ENCODE measurements at places on chromosomes 1 and 21.
A peak's percentile ranks its signal among the peaks of the same experiment; 100 is the strongest.

DNA sequence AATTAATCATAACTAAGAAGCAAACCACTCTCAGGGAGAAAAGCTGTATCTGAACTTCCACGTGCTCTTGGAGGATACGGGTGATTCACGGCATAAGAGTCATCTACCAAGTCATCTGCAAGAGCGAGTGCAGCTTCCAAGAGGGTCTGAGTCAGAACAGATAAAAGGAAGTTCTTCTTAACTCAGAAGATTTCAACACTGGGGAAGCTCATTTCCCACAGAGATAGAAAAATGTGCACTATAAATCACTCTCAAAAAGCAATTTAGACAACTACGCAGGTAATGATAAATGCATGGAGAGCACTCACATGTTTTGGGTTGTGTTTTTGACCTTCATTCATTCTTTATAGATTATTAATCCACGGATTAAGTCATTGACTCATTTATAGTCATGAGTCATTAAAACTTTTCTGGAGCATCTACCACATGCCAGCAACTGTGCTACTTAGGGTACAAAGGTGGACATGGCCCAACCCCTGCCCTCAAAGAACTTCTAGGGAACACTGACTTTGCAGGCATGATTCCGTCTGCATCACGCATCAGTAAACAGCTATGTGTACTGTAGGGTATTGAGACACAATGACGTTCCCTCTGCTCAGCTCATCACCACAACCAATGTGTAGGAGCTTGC is 20.8 kb downstream of the KCNJ15 start:
- peak; percentile 99 for DNase-seq

- DNase-seq = no peak
These were observed 65.2 kb downstream of the SYT2 start for GRCh38 chr1:202645097-202645476.

- no peak for DNase-seq
These were observed 38.7 kb downstream of the FASLG start for GRCh38 chr1:172697534-172698002.

DNA sequence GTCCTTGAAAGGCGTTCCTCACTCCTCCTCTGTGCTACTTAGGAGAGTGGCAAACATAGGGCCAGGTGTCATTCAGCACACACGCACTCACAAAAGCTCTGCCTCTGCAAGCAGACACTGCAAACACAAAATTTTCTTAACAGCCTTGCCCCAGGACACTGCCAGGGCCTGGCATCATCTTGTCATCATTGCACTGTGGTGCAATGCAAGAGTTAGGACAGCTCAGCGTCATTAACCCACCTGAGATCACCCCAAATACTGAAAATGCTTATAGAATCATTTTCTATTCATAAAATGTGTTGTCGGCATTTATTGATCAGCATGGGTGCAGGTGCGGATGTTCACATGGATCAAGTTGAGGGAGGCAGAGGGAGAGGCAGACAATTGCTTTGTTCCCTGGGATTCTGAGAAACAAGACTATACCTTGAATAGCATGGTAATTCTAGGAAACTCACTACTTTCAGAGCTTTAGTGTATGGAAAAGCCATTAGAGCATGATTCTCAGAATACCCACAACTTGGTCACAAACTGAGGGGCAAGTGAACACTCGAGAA is 3.0 kb downstream of the ADAM30 start:
- DNase-seq = no peak

DNA sequence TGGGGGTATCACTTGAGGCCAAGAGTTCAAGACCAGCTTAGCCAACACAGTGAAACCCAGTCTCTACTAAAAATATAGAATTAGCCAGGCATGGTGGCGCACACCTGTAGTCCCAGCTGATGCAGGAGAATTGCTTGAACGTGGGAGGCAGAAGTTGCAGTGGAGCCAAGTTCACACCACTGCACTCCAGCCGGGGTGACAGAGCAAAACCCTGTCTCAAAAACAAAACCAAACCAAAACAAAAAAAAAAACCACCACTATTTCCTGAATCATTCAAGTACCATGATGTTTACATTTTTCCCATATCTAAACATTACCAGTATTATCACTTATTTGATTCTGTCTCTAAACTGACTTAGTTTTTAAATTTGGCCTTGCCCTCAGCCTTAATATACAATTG is 29.5 kb downstream of the TUT4 start:
- no peak for DNase-seq

GRCh38 chr1:219041141-219041540 is 132.5 kb upstream of the LYPLAL1 start:
- DNase-seq = no peak

DNA sequence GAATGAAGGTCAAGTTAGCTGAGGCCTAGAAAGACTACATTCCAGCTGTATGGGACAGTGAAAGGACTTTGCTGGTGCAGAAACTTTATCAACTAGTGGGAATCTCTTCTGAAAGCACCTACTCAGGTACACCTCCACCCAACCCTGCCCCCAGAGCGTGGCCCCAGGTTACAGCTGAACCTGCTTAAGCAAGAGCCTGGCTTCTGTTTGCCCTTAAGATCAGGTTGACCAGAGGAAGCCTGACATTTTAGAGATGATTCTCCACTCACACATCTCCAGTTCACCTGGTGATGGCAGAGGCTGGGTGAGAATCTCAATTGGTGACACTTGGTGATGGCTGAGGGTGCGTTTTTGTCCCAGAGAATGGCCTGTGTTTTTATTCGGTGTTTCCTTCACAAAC is 24.0 kb downstream of the ELAPOR1 start:
- no peak for DNase-seq

GRCh38 chr1:24286246-24287010 is 32.7 kb upstream of the GRHL3 start:
- DNase-seq = no peak

DNA sequence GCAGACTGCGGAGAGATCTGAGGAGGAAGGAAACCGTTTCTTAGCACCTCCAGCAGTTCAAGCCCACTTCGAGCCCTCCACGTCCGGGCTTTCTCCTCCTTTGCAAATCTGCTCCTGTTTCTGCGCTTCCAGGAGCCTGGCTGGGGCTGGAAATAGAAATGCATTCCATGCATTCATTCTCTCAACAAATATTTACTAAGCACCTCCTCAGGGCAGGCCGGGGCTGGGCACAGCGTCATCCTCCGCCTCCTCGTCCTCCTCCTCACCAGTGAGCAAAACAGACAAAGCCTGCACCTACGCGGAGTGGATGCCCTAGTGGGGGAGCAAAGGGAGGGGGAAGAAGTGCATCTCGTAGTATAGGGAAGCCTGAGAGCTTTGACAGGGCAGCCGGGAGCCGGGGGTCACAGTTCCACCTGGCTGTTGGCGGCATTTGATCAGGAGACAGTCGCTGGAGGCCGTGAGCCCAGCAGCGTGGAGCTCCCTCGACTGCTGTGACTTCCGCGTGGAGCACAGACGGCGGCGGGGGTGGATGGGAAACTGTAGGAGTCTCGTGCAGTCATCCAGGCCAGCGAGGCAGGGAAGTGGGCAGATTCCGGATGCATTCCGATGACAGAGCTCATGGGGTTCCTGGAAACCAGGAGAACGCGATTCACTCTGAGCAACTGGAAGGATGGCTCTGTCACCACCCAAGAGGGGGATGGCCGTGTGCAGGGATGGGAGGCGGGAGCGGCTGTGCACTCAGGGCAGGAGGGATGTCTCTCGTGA is 93.5 kb downstream of the SIK1 start:
- DNase-seq = peak; percentile 41

GRCh38 chr1:3142751-3143150 is 73.7 kb downstream of the PRDM16 start:
- DNase-seq = no peak

DNA sequence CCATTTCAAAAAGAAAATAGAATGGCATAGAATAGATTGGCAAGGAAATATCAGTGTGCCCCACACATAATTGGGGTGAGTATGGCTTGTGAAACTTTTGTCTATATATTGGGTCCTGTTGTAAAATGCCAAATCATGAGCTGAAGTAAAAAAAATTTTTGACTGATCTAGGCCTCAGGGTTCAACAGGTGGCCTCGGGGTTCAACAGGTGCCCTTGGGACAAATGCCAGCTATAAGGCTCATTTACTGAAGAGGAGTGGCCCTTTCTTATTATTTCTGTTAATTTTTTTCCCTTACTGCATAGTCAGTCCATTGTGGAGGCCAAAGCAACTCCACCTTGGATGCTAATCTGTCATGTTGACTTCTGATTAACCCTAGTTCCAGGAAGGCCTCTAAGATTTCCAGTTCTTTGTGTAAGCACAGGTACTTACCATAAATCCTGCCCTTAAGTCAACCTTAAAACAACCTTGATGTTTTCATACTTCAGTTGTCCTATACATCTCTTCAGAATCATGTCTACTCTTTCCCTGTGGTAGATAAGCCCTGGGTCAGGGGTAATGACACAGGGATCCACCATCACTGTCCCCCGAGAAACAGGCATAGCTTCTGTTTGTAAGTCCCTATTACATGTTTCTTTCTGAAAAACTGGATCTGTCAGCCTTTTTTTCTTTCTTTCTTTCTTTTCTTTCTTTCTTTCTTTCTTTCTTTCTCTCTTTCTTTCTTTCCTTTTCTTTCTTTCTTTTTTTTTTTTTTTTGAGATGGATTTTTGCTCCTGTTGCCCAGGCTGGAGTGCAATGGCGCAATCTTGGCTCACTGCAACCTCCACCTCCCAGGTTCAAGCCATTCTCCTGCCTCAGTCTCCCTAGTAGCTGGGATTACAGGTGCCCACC is 16.6 kb upstream of the KDF1 start:
- DNase-seq = no peak

- no peak for DNase-seq
These were observed 693 bp downstream of the RAB4A start for GRCh38 chr1:229271448-229272159.

DNA sequence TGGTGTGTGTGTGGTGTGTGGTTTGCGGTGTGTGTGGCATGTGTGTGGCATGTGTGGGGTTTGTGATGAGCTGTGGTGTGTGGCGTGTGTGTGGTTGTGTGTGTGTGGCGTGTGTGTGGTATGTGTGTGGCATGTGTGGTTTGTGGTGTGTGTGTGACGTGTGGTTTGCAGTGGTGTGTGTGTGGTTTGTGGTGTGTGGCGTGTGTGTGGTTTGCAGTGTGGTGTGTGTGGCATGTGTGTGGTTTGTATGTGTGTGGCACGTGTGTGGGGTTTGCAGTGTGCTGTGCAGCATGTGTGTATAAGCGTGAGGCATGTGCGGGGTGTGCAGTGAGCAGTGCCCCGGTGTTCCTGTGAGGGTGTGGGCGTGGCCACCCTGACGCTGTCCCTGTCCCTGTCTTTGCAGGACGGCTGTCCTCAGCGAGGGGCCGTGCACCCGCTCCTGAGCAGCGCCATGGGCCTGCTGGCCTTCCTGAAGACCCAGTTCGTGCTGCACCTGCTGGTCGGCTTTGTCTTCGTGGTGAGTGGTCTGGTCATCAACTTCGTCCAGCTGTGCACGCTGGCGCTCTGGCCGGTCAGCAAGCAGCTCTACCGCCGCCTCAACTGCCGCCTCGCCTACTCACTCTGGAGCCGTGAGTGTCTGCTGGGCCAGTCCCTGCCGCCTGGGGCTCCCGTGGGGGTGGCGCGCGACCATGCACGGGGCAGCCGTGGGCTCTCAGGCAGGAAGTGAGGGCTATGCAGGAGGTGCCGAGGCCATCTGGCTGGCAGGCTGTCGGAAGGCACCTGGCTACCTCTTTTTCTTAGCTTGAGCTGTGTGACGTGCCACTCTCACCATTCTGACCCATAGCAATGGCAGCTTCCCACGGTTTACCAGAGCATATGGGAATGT is 52.6 kb upstream of the TRAPPC10 start:
- no peak for DNase-seq

GRCh38 chr1:155809088-155809487 is 47.9 kb downstream of the GON4L start:
- no peak for DNase-seq

DNA sequence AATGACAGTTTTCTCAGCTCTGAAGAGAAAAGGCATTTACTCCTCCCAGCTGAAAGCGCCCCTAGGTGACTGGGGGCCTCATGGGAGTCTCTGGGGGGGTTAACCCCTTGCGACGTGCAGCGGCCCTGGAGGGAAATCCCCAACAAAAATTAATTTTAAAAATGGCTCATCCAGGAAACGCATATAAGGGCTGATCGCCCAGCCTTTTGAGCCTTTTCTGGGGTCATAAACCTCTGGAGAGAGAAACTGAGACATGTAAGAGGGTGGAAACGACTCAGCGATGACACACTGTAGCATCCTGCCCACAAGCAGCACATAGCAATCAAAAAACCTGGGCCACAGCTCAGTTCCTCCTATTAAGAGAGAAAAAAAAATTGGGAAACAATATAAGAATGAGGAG is 20.4 kb upstream of the HPDL start:
- DNase-seq = peak; percentile 15

DNA sequence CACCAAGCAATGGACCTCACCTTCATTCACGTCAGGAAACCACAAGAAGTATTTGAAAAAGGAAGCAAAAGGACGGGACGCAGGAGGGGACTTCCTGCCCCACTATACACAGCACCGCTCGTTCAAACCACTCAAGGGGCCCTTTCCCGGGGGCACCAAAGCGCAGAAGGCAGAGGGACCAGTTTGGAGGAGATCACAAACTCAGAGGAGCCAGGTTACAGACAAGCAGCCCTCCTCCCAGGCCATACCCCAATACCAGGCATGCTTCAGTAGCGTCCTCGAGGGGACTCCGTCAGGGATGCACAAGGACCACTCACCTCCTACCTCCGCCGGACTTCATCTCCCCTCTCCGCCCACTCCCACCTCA is 685 bp downstream of the CRTC2 start:
- DNase-seq = no peak

- peak; percentile 18 for DNase-seq
These were observed 114.9 kb downstream of the DENND1B start for GRCh38 chr1:197660389-197660788.

- no peak for DNase-seq
These were observed 672.9 kb upstream of the PTBP2 start for GRCh38 chr1:96048572-96049212.

GRCh38 chr1:155285631-155286044 is 8.4 kb downstream of the HCN3 start:
- DNase-seq = no peak

DNA sequence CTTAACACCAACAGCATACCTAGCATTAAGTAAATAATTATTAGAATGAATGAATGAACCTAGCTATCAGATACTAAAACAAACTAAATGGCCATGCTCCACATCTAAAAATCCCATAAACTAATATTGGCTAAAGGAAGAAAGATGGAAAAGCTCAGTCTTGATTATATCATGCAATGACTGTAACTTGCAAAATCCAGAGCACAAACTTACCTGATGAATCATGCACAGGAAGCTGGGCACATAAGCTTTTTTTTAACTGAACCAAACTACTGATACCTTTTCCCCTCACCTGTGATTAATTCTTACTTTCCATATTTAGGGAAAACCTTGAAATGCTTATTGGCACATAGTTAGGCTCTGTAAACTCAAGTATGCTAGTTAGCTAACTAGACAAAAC is 70.2 kb downstream of the KIF14 start:
- no peak for DNase-seq

DNA sequence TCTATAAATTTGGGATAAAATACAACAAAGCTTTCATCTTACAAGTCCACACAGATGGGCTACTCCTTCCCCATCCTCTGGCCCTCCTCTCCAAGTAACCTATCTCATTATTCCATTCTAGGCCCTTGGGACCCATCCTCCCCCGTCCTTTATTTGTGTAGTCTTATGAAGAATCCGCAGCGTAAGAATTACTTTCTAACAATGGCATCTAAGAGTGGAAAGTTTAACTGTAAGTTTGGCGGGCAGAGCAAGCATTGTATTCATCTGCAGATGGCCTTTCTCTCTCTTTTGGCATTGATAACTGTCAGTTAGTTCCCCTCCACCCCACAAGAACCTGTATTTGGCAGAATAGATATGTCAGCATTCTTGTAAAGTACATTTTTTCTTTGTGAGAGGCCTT is 91.9 kb upstream of the TSPAN2 start:
- DNase-seq = no peak
